ENCODE measurements at places on chromosomes 7 and 10.

DNA sequence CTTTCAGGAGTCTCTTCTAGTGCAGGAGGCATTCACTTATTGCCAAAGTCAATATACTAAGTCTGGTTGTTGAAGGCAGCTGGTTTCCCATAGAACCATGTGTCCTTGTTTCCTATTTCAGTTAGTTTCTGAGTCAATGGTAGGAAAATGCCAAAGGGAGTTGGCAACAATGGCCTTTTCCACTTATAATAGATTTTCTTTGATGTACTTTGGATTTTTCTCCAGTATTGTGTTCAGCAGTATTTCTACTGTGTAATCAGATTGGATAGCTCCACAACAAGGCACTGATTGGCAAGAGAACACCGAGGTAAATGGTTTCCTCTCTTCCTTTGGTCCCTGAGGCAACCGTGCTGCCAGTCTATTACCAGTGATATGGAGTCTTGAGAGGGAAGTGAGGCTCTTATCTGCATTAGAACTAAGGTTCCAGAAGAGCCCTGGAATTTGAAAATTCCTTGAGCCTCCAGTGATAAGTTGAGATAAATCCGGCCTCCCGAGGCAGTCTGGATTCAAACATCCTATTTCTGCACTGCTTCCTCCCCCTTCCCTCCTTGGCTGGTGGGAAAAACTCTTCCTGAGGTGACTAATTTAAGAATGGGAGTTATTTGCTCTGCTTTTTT lies 7.9 kb upstream of the SEPTIN7 start:
- DNase-seq: no peak

DNA sequence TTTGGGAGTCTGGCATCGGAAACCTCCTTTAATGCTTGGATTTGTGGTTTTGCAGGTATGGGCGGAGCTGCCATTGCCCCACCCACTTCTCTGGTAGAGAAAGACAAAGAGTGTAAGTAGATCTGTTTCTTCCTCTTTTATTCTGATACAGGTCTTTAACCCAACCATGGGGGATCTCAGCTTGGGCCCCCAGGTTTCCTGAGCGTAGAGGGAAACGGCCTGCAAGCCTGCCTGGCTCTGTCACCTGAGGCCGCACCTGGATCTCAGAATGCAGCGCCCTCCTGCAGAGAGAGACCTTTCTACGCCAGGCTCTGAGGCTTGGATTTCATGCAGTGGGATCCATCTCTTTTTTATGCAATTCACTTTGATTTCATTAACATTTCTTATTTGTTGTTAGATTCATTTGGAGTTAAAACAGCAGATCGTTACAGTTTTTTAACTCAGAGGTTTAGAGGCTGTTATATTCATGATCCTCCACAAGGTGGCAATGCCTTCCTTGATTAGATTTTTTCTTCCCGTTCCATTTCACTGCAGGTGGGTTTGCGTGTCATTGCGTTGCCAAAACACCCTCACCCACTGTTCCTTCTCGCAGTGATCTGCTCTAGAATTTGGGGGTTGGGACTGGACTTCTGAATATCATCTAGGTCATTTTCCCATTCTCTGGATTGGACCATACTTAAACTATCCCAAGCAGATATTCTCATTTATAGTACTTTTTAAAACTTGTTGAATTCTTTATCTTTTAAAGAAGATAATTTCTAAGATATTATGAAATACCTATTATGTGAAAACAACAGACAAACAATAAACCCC lies 20.0 kb downstream of the RBM17 start:
- DNase-seq: no peak

DNA sequence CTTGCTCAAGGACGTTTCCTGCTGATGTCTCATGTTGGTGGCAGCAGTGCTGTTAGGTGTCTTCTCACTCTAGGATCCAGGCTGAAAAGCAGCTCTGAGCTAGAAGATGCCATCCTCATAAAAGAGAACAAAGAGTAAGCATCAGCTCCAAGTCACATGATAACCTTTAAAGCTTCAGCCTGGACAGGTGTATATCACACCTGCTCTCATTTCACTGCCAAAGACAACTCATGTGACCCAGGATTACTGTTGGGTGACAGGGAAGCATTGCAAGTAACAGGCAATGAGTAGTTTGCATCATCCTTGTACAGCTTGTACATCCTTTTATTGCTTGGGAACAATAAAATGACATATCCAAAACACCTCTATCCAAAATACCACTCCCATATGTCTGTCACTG lies 423.4 kb upstream of the DPP6 start:
- no peak for DNase-seq

DNA sequence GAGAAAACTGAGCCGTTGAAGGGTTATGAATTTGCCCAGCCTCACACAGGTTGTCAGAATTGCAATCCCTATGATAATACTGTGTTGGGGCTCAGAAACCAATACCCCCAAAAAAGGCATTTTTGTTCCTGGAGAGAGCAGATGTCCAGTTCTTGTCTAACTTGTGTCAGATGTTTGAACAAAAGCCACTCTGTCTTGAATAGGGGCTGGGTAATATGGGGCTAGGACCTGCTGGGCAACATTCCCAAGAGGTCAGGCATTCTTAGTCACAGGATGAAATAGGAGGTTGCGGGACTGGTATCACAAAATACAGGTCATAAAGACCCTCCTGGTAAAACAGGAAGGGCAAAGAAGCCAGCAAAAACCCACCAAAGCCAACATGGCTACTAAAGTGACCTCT lies 482.1 kb downstream of the IPMK start:
- no peak for DNase-seq

- peak; percentile 95 for DNase-seq
These were observed at the start of gene DLX6 for GRCh38 chr7:97005183-97006054. DLX6 (plus strand) TSS chr7:97005553; CDS start chr7:97005978, 425 bp downstream.

DNA sequence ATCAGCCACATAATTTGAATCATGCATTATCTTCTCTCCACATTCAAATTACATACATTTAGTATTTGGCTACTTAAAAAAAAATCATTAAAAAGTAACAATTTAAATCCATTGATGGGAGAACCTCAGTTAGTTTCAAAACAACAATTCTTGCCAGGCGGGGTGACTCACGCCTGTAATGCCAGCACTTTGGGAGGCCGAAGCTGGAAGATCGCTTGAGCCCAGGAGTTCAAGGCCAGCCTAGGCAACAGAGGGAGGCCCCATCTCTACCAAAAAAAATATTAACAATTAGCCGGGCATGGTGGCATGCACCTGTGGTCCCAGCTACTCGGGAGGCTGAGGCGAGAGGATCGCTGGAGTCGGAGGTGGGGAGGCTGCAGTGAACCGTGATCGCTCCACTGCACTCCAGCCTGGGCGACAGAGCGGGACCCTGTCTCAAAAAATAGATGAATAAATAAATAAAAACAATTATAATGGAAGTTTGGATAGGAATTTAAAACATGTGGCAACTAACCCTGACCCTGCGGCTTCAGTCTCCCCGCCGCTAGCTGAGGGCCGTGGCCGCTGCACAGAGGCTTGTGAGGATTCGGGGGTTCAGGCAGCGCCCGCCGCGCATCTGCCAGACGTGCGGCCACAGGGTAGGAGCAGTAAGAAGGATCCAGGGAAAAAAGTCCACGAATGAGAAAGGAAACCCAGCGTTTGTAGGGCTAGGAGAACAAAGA lies 1.1 kb upstream of the CSGALNACT2 start:
- no peak for DNase-seq

DNA sequence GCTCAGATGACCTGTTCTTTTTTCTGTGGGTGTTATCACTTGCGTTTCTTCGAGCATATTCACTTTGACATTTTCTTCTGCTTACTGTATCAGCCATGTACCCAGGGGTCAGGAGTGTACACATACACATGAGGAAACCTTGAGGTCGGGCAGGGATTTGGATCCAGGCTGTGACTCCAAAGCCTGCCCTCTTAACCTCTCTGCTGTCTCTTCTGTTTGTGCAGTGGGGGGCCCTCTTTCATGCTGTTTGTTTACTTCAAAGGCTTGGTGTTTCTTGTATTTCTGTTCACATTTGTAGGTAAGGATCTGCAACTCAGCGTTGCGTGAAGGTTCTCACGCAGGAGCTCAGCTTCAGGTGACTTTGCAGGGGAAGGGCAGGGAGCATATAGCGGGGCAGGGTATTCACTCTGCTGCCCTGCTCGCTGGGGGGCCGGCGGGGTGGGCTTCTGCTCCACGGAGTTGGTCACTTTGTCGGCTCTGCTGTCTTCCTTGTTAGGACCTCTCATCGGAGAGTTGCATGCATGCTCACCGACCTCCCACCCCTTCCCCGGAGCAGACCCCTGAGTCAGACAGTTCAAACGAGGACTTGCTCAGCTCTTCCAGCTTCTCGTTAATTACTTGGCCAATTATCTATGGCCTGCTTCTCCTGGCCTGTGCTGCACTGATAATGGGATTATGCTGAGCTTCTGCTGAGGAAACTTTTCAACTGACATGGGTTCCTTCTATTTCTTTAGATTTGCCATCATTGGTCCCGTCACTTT lies 77.5 kb downstream of the SDK1 start:
- DNase-seq: no peak

DNA sequence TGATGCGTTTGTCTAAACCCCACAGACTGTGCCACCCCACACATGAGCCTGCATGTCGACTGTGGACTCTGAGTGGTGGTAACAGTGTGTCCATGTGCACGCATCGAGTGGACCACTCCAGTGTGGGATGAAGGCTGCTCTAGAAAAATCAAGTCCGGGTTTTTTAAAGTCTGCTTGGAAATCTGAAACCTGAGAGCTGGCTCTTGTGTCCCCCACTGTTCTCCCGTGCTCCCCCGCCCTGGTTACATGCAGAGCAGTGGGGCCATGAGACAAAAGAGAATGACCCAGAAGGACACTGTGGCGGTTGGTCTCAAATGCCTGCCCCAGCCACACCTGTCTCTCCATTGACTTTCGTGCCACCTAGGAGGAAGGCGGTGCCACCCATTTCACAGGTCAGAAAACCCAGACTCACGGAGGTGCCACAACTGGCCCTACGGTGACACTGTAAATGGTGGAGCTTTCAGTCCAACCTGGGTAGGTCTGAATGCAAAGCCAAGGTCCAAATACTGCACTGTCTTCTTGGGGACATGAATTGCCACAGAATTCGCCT lies 27.3 kb upstream of the PWWP2B start:
- DNase-seq: no peak

DNA sequence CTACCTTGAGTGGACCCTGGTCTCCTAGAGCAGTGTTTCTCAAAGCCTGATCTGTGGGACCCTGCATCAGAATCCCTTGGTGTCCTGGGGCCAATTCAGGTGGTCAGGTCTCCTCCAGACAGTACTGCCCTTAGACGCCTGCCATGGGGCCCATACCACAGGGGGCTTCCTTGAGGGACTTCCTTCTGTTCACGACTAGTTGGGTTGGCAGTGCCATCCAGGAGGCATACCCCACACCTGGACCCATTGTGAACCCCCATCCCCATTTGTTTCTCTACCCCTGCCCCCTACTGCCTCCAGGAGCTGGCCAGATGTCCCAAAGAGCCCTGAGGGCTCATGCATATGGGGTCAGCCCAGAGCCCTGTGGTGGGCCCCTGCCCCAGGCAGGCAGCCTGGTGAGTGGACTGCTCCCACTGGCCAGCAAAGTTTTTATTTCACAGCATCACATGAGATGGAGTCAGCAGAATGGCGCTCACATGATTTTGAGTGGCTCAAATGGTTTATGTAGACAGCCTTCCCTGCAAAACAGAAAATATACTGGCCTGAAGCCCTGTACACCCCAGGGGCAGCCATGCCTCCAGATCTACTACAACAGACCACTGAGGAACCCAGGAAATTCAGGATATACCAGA lies 259.9 kb upstream of the ZMIZ1 start:
- no peak for DNase-seq

DNA sequence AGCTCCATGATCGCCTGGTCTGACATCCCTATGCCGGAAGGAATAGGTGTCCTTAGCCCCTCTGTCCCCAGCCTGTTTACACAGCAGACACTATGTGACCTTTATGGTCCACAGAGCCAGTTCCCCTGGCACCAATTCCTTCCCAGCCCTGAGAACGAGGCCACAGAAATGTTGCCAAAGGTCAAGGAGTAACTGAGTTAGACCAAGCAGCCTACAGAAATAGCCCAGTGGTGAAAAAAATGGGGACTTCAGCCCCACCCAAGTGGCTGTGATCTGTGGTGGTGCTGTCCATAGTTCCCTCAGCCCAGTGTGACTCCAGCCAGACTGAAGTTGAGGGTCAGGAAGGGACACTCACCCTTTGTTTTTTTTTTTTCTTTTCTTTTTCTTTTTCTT lies 2.5 kb downstream of the PGAM2 start:
- no peak for DNase-seq

DNA sequence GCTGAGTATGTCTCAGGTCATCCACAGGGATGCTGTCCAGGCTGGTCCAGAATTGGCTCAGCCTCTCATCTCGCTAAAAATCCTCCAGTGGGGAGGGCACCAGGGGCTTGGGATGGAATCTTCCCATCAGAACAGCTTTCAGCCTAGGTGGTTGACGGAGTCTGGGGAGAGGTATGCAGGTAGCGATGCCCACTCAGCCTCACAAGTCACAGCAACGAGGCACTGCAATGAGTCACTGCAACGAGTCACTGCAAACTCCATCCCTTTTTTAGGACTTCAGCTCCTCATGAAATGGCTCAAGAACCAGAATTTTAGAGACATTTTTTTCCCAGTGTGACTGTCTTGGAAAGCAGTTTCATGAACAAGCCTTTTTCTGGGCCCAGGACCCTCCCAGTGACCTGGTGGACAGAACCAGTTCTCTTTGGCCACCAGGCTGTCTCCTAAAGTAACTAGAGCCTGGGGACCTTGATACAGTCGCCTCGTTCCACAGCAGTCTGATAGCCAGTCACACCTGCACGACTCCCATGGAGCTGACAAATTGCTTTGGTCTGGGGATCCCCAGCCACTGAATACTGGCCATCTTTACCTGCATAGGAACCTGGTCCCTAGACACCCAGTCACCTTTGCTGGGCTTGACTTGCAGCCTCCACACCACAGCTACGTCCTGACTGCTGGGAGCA lies 41.3 kb upstream of the PPP2R2D start:
- no peak for DNase-seq

DNA sequence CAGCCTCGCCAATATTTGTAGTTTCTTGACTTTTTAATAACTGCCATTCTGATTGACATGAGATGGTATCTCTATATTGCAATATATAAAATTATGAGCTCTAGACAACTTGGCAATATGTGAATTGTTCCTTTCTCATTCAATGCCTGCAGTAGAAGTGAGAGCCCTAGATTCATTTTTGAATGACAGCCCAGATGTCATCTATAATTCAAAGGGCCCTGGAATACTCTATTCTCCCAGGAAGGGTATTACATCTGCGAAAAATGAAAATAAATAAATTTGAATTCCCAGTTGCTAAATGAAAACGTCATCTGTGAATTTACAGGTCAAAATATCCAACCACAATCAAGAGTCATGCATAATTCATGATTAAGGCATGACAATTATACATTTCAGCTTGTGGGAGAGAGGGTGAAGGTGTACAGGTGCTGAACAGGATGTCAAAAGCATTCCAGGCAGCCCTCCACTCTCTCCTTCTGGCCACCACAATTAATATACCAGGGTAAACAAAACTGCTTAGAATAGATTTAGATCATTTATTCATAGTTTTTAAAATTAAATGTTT lies 1147.3 kb downstream of the XPNPEP1 start:
- DNase-seq: no peak

DNA sequence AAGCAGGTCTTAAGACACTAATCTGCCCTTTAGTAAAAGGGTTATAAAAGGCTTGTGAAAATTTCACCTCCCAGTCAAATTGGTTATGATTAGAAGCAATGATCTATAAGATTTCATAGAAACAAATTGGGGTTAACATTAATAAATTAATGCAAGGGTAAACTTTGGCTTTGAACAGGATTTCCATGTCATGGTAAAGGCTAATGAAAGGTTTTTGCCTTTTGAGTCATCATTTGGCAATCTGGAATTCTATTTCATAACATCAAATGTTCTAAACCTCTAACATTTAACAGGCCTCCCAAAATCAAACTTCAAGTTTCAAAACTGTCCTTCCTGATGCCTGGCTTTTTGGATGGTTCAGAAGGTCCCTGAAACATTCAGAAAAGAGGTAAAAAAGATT lies 62.4 kb downstream of the COA1 start:
- DNase-seq: no peak
